Right cardiac atrium (tissue), 5 donors: ENCODE measurements at places on chromosomes 7 and 10. TPM values are rescaled to one million over a fixed set of nuclear protein-coding genes. Genes with fewer than 3 reads are reported as not detected.

VCL gene
- 246 TPM for total RNA-seq

BTBD16 gene
- total RNA-seq = 0.11 TPM

CALD1 gene
- 135 TPM for total RNA-seq

MSMB gene
- total RNA-seq = not detected

IL15RA gene
- total RNA-seq = 19.2 TPM

ELMO1 gene
- 20.8 TPM for total RNA-seq

CREM gene
- total RNA-seq = 39.9 TPM
